Immature natural killer cell (primary cell): ENCODE measurements at places on chromosomes 1 and 21.

- no peak for DNase-seq
Observed at GRCh38 chr1:68185743-68186142, 46.6 kb downstream of the WLS start.

DNA sequence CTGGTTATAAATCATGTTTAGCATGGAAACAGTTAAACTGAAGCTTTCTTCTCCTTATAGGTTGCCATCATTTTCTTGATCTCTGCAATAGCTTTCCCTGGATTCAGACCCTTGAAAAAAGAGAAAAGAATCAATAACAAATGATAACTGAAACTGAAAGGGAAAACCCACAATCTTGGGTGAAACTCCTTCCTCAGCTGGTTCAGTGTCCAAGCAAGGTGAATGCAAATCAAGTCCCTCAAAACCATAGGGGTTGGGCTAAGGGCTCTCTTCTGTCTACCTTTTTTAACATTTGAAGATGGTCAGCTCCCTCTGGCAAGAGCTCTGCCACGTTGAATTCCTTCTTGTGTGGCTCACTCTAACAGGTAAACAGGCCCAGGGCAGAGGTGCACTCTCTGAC lies 7.1 kb upstream of the ATP13A2 start:
- DNase-seq, result no peak

DNA sequence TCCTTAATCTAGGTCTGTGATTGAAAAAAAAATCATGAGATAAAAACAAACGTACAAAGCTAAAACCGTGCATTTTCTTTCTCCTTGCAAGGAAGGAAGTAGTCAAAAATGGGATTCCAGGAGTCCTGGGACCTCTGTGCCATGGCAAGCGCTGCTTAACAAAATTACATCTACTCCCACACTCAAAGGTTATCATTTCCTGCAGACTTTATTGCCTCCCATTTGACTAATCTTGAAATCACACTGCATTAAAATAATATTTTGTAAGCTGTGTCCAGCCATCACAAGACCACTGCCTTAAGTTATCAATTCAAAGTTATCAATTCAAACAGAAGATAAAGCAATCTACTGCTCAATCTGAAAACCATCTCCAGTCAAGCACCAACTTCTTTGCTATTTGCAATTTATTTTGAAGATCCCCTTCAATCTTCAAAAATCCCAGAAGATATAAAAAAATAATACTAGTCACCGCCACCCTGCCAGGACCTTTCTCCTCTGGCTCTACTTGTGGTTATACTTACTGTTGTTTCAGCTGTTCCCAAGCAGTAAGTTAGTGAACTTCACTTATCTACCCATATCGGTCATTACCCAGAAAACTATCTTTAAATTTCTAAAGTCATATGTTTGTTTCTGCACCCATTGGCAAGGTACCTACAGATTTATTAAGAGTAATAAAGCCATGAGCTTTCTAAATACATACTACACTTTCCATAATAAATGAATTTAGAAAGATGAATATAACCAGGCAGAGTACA lies 38.1 kb upstream of the RAP1GAP start:
- DNase-seq, result no peak

DNA sequence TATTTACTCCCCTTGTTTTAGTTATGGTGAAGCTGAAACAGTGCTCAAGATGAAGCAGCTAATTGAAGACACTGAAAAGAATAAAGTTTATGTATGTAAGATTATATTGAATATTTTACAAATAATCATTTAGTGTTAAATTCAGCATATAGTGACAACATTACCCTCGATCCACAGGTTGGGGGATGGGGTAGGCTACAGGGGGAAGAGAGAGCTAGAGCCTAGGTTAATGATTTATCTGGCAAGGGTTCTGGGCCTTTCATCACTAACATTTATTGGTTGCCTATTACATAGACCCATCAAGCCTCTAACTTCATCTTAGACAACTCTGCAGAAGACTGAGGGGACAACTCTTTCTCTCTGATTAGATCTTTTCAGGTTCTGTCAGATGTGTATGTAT lies 21.3 kb downstream of the ZCCHC17 start:
- no peak for DNase-seq

- DNase-seq, result no peak
Observed at GRCh38 chr1:198128533-198128932, 28.3 kb upstream of the NEK7 start.

DNA sequence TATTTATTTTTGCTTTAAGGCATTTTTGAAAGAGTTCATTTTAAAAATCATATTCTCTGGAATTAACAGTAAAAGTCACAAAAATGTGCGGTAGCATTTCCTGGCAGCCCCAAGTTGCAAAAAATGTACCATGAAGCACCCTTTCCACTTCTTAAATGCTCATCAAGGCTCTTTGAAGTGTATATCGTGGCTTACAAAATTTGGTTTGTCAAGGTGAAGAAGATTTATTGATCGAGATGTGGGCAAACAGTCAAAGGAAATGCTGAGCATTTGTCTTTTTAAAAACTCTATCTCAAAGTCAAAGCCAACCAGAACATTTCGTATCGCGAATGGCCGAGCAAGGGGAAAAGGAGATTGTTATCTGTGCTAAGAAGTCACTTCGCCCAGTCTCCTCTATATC lies 277.5 kb upstream of the KAZN start:
- no peak for DNase-seq

- no peak for DNase-seq
Observed at GRCh38 chr1:45013551-45014209, 1.6 kb downstream of the UROD start.

DNA sequence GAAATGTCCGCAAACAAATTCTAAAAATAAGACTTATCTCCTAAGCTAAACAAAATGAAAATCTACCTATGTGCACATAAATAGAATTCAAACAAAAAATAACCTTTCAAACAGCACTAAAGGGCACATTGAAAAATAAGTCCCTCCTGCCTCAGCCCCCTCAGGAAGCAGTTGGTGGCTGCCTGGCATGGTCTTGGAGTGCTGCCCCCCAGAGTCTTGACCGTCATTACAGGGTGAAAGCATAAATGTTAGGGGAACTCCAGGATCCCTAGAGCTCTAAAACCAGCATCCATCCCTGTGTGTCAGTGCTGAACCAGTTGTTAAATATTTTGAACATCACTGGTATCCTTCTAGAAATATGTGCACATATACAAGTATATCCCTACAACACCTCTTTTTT lies 6.5 kb upstream of the NPL start:
- DNase-seq, result no peak

DNA sequence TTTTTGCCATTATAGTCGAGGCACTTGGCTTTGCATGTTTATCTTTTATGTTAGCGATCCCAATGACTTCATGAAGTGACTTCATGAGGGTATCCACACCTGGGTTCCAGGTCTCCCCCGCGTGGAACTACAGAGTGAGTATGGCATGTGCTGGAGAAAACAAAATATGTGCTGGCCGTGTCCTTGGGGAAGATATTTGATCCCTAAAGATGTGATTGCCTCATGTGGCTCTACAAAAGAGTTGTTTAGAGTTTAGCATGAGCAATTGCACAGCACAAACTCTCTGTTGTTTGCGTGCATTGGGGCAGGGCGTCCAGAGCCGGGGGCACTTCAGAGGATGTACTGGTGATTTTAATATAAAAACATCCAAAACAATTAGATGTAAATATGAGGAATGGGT lies 4.8 kb downstream of the IL10RB start:
- DNase-seq, result no peak

- DNase-seq, result no peak
Observed at GRCh38 chr1:178571807-178572206, 58.9 kb downstream of the TEX35 start.

- no peak for DNase-seq
Observed at GRCh38 chr1:161502181-161502580, 3.1 kb upstream of the FCGR2A start.

- no peak for DNase-seq
Observed at GRCh38 chr1:245419989-245420388, 265.2 kb downstream of the KIF26B start.

DNA sequence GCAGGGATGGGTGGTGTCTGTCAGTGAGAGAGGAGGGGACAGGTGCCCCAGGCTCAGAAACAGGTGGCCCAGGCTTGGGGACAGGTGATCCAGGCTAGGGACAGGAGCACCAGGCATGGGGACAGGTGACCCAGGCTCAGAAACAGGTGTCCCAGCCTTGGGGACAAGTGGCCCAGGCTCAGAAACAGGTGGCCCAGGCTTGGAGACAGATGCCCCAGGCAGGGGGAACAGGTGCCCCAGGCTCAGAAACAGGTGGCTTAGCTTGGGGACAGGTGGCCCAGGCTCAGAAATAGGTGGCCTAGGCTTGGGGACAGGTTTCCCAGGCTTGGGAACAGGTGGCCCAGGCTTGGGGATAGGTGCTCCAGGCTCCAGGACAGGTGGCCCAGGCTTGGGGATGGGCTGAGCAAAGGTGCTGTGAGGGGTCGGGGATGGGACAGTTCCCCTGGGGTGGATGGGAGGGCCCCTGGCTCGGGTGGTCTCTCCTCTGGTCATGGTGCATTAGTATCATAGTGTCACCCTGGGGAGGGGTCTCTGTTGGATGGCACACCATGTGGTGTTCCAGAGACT lies 87.7 kb upstream of the C1orf174 start:
- DNase-seq, result no peak

- DNase-seq, result no peak
Observed at GRCh38 chr1:154628121-154628405, 20.1 kb upstream of the ADAR start.

GRCh38 chr1:204074274-204075138 lies 1.6 kb downstream of the SOX13 start:
- no peak for DNase-seq

DNA sequence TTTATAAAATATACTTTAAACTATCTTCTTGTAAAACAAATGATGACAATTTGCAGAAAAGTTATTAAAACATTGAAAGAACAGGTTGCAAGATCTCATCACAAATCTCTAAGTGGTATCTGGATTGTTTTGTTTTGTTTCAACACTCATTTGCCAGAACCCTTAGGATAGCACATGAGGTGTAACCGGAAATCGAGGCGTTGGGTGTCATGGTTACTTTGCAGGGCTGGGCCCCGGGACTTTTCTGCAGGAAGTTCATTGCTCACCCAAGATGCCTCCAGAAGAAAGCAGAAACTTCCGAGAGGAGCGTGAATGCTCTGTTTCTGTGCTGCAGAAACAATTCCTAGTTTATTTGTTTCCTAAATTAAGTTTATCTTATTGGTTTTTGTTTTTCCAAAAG lies 2.5 kb downstream of the DISC1 start:
- DNase-seq, result no peak

GRCh38 chr1:44103270-44104131 lies 15.1 kb upstream of the KLF17 start:
- no peak for DNase-seq

GRCh38 chr1:216627252-216627651 lies 96.0 kb downstream of the ESRRG start:
- DNase-seq, result no peak

GRCh38 chr1:68010090-68010489 lies 40.3 kb downstream of the DIRAS3 start:
- no peak for DNase-seq

GRCh38 chr1:95321531-95321930 lies 87.5 kb downstream of the RWDD3 start:
- no peak for DNase-seq

DNA sequence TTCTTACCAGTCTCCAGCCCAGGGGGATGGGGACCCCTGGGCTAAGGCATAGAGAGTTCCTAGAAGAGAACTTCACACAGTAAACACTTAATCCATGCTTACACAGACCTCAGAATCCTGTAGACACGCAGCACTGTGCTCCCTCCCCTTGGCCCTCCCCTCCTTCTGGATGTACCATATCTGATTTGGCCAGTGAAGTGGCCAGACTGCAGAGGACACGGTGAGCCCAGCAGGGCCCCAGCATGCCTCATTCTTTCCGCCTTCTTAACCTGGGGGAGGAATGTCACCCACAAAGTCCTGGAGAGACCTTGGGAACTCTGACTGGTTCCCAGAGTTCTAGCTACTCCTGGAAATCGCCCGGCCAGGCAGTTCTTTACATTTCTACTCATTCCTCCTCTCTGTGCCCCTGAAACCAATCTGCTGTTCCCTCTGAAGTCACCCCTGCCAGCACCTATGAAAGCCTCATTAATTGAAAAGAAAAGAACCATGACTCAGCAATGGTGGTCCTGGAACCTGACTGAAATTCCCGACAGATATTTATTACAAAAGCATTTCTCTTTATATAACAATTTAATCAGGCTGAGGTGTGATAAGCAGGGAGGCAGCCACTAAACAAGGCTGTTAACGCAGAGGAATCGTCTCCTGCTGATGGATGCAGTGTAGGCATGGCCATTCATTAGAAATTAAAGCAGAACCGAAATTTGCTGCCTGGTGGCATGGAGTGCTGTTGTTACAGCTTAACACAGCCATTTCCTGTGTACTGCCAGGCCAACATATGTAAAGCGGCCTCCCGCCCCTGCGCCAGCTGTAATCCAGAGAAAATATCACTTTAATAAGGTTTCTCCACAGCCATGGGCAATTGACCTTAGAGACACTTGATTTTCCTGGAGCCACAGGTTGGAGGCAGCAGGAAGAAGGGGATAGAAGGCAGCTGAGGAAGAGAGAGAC lies 74.6 kb upstream of the KCND3 start:
- DNase-seq, result no peak

DNA sequence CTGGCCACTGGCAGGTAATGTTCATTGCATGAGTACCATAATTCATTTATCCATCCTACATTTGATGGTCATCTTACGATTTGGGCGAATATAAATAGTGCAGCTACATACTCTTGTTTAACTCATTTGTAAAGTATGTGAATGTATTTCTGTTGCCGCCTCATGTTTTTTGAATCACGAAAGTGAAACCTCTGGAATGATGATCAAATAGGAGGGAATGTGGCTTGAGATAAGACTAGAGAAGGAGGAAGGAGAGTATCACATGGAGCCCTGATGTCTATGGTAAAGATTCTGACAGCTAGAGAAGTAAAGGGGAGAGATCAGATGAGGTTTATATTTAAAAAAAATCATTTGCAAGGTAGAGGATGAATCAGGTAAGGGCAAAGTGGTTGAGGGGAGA lies 8.0 kb downstream of the MRPS14 start:
- DNase-seq, result no peak

DNA sequence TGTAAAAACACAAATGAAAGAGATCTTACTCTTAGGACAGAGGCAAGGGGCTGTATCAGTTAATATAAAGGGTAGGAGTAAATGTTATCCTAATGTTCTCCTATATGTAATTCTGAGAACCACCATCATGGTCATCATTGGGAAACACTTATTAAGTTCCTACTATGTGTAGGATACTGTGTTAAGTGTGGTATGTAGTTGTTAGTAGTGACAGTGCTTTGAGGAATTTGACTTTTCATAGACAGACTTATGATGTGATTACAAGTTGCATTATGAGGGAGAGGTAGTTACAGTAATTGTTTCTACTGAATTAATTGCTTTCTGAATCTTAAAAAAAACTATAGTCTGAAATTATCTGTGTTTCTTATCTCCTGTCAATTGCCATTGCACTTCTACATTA lies 51.8 kb upstream of the PGD start:
- DNase-seq, result no peak

DNA sequence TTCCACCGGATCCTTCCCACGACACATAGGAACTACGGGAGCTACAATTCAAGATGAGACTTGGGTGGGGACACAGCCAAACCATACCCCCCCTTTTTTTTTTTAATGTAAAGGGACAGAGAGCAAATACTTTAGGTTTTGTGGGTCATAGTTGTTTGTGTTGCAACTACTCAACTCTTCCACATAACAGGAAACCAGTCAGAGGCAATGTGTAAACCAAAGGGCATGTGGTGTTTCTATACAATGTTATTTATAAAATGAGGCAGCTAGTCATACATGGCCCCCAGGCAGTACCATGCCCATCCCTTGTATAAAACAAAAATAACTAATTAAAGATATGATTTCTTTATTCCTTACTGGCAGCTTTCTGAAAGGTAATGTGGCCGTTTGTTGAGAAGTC lies 845.4 kb upstream of the ADAMTS5 start:
- DNase-seq, result no peak
